ENCODE measurements at places on chromosomes 3 and 15. TPM values are rescaled to one million over a fixed set of nuclear protein-coding genes. Genes with fewer than 3 reads are reported as not detected.
A peak's percentile ranks its signal among the peaks of the same experiment; 100 is the strongest.

The LIPC gene
- polyA plus RNA-seq = not detected

The TJP1 gene
- polyA plus RNA-seq = not detected

- peak; percentile 73 for DNase-seq
Observed at GRCh38 chr3:71395927-71396695, 187.4 kb downstream of the FOXP1 start.

DNA sequence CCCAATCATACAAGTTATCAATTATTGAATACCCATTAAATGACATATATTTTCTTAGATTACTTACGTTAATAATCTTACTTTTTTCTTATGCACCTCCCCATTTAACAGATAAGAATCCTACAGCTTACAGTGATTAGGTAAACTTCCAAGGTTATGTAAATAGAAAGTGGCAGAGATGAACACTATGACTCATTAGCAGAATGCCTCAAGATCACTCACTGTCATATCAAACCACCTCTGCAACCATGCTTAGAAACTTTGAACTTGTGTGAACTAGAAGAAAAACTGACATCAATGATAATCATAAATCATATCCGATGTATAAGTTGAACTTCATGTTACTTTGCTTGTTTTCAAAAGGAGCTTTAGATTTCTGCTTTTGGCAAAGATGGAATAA, 911.6 kb upstream of the ARPP21 start:
- DNase-seq = no peak

DNA sequence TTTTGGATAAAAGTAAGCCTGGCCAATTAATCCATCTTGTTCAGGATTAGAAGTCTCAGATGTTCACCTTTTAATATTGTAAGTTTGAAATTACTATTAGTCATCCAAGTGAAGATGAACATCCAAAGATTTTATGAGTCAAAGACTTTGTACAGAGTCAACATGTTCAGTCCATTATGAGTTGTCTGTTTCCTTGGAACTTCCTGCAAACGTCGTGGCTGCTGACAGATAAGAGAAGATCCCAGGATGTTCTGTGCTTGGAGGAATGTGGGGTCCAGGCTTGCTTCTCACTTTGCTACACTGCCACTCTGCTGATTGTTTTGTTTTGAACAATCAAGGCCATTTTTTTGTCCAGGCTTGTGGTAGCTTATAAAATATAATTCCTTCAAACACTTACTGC, 74.3 kb upstream of the SLCO2A1 start:
- DNase-seq = no peak
